Activated naive CD4-positive, alpha-beta T cell treated with anti-CD3 and anti-CD28 coated beads, Interleukin-2, amount 10 ng/mL, durations not matched to agents 5 hours and 36 hours (primary cell): ENCODE measurements at places on chromosomes 16 and 17. TPM values are rescaled to one million over a fixed set of nuclear protein-coding genes. Genes with fewer than 3 reads are reported as not detected.

The ITGAL gene
- total RNA-seq, result 559 TPM

The KRTAP9-4 gene
- not detected for total RNA-seq

The CIITA gene
- 20.4 TPM for total RNA-seq

The ARL16 gene
- total RNA-seq, result 21.1 TPM

The GLP2R gene
- total RNA-seq, result not detected

The SLC35G6 gene
- total RNA-seq, result not detected

The SOX15 gene
- 0.38 TPM for total RNA-seq

The EFCAB5 gene
- total RNA-seq, result 1.3 TPM

The RPRML gene
- total RNA-seq, result not detected

The TP53TG3 gene
- total RNA-seq, result not detected

The NPIPB9 gene
- total RNA-seq, result 1.3 TPM

The ZP2 gene
- not detected for total RNA-seq

The PLCG2 gene
- 3.6 TPM for total RNA-seq

The PYY gene
- not detected for total RNA-seq

The HBA2 gene
- total RNA-seq, result not detected

The TBC1D3G gene
- total RNA-seq, result not detected

The MYH1 gene
- not detected for total RNA-seq

The CHD9NB gene
- total RNA-seq, result 0.15 TPM

The NOD2 gene
- 1.8 TPM for total RNA-seq

The RBFOX1 gene
- total RNA-seq, result not detected

The SPEM2 gene
- total RNA-seq, result not detected

The ADGRG1 gene
- 0.63 TPM for total RNA-seq

The CRHR1 gene
- not detected for total RNA-seq

The CIBAR2 gene
- total RNA-seq, result not detected

The AIPL1 gene
- total RNA-seq, result not detected

The CHRNB1 gene
- total RNA-seq, result 19.0 TPM

The STAT5B gene
- 166 TPM for total RNA-seq

The FBXL20 gene
- total RNA-seq, result 15.8 TPM

The STUB1 gene
- total RNA-seq, result 61.7 TPM

The MRPL27 gene
- 54.6 TPM for total RNA-seq

The SLC6A2 gene
- not detected for total RNA-seq

The RHBDF2 gene
- 34.6 TPM for total RNA-seq

The TEX19 gene
- not detected for total RNA-seq

The EPX gene
- not detected for total RNA-seq

The EVI2B gene
- total RNA-seq, result 97.7 TPM

The FBXO31 gene
- total RNA-seq, result 25.6 TPM

The KIF18B gene
- 62.1 TPM for total RNA-seq

The TBC1D3E gene
- total RNA-seq, result not detected

The USP10 gene
- 82.6 TPM for total RNA-seq

The KRT33A gene
- total RNA-seq, result not detected

The CLEC19A gene
- total RNA-seq, result not detected

The RNF157 gene
- total RNA-seq, result 127 TPM
